SK-N-MC (cell line): ENCODE measurements at places on chromosomes 16 and 17.

DNA sequence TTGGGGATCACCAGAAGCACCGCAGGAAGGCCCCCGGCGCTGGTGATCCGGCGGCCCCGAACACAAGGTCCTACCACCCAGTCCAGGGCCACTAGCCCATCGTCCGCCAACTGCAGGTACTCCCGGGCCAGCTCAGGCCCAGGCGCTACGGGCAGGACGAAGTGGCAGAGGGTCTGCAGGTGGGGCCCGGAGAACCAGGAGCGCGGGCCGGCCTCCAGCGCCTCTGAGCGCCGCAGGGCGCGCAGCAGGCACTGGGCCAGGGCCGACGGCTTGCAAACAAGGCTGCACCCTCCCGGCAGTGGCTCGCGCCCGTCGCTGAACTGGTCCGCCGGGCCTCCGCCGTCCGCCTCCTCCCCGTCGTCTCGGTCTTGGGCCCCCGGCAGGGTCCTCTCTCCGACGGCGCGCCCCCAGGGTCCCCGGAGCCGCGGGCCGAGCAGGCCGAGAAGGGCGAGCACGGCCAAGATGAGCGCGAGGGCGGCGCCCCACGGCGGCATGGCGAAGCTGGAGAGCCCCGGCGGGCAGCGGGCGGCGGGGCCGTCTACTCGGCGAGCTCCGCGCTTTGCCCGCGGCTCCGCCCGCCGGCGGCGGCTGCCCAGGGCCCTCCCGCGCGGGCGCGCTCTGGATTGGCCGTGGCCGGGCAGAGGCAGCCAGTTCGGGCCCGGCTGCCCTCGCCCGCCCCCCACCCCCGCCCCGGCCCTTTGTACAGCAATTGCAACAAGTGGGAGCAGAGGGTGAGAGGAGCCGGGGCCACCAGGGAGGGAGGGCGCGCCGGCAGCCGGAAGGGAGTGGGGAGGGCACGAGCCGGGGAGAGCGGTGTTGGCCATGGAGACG lies at the start of gene ABHD15:
Gene ABHD15, minus strand, starts transcription at position 565 of the 831 bp plus-strand sequence. Its CDS starts 71 bp downstream, at position 494.
- DNase-seq: no peak

- no peak for DNase-seq
Observed at GRCh38 chr17:71302721-71303549, 817.9 kb upstream of the SOX9 start.

GRCh38 chr16:86294535-86295196 lies 215.7 kb upstream of the FOXF1 start:
- no peak for DNase-seq

DNA sequence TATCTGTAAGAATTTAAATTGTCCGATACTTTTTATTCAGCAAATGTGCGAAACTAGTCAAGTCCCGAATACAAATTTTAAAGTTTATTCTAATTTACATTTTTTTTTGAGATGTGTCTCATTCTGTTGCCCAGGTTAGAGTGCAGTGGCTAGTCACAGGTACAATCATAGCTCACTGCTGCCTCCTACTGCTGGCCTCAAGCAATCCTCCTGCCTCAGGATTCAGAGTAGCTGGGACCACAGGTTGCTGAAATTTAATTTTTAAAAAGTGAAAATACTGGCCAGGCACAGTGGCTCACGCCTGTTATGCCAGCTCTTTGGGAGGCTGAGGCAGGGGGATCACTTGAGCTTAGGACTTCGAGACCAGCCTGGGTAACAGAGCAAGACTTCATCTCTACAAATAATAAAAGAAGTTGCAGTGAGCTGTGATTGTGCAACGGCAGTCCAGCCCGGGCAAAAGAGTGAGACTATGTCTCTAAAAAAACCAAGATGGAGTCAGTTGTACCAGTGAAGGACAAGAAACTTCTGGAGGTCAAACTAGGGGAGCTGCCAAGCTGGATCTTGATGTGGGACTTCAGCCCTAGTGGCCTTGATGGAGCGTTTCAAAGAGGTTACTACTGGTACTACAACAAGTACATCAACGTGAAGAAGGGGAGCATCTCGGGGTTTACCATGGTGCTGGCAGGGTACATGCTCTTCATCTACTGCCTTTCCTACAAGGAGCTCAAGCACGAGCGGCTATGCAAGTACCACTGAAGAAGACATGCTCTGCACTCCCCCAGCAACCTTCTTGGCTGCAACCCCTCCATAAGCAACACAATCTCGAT lies 5.6 kb downstream of the POLG2 start:
- DNase-seq: no peak

DNA sequence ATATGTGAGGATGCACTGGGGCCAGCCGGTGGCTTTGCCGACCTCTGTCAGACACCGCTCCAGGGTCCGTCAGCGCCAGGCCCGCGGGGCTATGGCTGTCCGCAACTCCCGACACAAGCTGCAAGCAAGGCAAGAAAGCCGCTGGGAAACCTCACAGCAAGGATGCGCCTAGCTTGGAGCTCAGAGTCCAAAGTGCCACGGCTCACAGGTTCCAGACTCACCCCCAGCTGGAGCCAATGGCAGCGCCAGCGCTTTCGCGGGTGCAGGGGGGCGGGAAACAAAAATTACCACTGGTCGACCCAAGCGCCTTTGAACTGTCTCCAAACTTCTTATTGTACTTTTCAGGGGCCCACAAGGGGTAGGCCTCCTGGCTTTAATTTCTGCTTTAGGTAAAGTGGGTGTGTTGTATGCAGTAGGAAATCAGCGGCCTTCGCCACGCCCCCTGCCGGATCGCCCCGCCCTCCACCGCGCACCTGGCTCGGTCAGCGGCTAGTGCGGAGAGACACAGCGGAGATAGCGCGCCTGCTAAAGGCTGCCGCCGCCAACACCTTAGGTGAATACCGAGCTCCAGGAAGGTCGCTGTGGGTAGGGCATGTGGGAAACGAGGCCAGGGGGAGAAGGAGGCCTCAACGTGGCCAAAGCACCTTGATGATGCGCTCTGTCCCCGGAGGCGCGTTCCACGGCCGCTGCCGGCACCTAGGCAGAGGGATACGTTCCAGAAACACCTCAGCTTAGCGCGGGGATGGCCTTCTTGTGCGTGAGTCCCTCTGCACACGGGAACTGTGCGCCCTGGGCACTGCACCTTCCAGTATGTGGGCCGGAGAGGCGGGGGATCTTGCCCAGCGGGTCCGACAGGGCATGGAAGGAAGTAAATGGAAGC lies 61.0 kb upstream of the RBL2 start:
- DNase-seq: no peak

GRCh38 chr17:31696184-31696602 lies 162.9 kb downstream of the COPRS start:
- DNase-seq: no peak

DNA sequence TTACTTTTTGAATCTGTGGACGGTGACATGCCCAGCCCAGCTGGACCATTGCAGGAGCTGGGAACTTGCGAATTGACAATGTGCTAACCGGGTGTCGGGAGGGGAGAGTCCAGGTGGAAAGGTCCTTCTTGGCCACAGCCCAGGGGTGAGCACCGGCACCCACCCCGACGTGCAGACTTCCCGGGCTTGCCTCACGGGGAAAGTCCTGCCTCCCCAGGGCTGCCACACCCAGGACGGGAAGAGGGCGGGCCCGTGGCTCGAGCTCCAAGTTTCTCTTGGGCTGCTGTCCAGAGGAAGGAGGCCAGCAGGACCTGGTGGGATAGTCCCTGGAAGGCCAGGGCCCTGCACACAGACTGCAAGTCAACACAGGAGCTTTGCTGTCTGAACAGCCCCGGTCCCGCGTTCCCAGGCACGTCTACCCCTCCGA lies 17.7 kb downstream of the CARD14 start:
- DNase-seq: no peak

DNA sequence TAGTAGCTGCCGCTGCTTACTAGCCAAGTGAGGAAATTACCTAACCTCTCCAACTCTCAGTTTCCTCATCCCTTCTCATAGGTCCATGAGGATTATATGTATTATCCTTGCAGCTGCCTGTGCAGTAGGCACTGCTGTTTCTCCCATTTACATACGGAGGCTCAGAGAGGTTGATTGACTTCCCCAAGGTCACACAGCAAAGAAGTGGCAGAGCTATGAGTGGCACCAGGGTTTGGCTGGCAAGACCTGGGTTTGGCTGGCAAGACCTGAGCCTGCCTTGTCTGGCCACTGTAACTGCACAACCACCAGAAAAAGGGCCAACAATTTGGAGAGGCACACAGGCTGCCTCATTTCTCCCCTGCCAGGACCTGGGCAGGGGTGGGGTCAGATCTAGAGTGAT lies 2.5 kb upstream of the NDRG4 start:
- DNase-seq: no peak

GRCh38 chr17:65473363-65473762 lies 88.1 kb downstream of the AXIN2 start:
- no peak for DNase-seq

GRCh38 chr17:55783684-55784245 lies 32.9 kb downstream of the PCTP start:
- DNase-seq: peak; percentile 52

- no peak for DNase-seq
Observed at GRCh38 chr17:15095935-15096334, 169.2 kb downstream of the PMP22 start.

GRCh38 chr17:44922746-44923470 lies 7.6 kb upstream of the GFAP start:
- DNase-seq: no peak

- no peak for DNase-seq
Observed at GRCh38 chr16:622920-623280, 7.9 kb upstream of the WFIKKN1 start.

DNA sequence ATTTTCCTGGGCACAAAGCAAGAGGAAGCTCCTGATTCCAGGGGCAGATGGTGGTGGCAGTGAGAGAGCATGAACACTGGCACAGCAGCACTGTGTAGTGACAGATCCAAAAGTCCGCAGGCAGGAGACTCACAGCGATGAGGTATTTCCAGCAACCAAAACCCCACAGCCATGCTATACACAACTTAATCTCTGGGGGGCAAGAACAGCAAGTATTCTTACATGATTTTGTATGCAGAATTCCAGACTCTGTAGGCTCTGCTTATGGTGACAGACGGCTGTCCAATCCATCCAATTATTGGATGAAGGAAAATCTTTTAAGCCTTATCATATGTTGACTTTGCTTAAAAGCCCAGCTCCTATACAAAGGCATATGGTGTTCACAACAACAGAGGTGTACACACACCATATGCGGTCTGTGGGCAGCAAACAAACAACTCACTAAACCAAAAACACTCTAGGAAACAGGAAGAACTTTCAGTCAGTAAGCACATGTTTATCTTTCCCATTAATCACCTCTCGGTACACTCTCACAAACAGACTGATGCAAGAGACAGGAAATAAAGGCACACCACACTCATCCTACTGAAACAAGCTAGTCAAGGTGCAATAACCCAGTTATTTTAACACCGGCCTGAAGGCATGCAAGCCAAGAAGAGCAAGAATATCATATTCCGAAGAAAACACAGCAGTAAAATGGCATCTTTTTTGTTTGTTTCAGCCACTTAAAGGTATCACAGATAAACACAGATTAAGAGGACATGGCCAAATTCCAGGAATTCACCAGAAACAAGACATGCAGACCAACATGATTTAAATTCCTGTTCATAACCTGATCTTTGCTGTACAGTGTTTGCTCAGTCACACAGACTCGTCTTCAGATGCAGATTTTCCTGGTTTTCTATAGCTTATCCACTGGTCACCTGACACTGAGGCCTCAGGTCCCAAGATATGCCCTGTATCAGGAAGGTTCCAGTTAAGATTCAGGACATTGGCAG lies 47.8 kb downstream of the ERN1 start:
- no peak for DNase-seq

DNA sequence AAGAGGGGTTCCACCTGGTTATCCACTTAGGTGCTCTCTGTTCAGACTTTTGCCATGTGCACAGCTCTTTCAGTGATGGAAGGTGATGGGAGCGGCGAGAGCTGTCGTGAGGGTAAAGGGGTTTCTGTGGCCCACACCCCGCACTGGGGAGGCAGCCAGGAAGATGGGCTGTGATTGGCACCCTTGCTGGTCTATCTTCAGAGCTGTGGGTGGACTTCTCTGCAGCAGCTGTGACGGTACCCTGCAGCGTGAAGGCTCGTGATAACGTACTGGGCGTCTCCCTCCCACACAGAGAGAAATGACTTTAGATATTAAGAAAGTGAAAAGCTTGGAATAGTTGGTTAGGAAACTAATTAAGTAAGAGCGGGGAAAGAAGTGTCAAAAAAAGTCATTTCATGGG lies 45.8 kb downstream of the MPRIP start:
- DNase-seq: no peak

- no peak for DNase-seq
Observed at GRCh38 chr17:37197336-37197735, 178.4 kb upstream of the C17orf78 start.

- no peak for DNase-seq
Observed at GRCh38 chr17:77474292-77474988, 333.7 kb downstream of the SEC14L1 start.

DNA sequence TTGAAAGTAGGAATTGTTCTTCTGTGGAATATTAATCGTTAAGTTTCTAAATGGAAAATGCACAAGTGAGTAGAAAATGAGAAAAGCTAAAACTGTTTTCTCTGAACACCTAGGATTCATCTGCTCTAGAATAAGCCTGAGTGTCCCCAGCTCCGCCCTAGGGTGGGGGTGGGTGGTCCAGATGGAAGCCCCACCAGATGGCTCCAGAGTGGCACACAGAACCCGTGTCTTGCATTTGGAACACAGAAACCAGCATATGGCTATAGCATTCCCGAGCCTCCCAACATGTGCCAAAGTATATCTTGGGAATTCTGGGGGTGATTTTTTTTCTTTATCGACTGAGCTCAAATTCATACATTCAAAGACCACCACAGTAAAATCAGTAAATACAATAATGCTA lies 517.7 kb upstream of the PSMD7 start:
- DNase-seq: no peak

- no peak for DNase-seq
Observed at GRCh38 chr17:27326051-27326450, 32.1 kb downstream of the WSB1 start.

- no peak for DNase-seq
Observed at GRCh38 chr16:51666821-51667220, 515.8 kb upstream of the SALL1 start.

- no peak for DNase-seq
Observed at GRCh38 chr16:228151-228851, 948 bp downstream of the LUC7L start.
